ENCODE measurements at places on chromosomes 5 and 9. TPM values are rescaled to one million over a fixed set of nuclear protein-coding genes. Genes with fewer than 3 reads are reported as not detected.

STX17 gene
- total RNA-seq = 44.3 TPM

UBE2R2 gene
- total RNA-seq = 36.7 TPM

ADAMTSL2 gene
- 4.3 TPM for total RNA-seq

IFNK gene
- not detected for total RNA-seq

SLC45A2 gene
- 6.4 TPM for total RNA-seq

C5 gene
- 10.0 TPM for total RNA-seq

SGCD gene
- 46.4 TPM for total RNA-seq
